ENCODE measurements at places on chromosomes 7 and 10.
A peak's percentile ranks its signal among the peaks of the same experiment; 100 is the strongest.

DNA sequence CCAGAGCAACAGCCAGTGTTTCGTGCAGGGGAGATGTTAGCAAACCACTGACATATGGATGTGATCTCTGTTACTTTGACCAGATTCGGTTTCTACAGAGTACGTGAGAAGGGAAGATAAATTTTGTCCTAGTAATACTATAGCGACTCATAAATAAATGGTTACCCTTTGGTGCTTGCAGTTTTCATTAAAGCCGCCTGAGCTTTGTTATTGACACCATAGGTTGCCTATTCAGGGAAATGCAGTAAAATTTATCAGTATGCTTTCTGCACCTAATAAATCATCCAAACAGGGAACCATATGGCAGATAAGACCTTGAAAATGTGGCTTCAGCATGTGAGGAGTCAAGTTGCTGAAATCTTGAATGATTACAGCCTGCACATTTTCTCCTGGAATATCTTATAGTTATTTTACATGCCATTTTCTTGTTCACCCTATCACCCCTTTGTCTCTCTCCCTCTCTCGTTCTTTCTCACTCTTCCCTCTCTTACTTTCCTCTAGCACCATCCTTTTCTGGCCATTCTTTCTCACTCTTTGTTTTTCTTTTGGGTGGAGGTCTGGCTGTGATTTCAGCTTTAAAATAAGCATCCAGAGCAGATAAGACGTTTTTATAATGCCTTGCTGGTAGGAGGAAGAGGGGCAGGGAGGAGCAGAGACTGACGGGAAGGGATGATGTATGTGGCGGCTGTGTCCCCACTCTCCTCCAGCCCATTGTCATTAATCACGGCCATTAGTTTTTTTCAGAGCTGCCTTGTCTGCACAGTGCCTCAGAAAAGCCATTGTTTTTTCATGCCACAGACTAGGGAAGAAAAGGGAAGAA, 182.5 kb downstream of the LRMDA start:
- DNase-seq: no peak

DNA sequence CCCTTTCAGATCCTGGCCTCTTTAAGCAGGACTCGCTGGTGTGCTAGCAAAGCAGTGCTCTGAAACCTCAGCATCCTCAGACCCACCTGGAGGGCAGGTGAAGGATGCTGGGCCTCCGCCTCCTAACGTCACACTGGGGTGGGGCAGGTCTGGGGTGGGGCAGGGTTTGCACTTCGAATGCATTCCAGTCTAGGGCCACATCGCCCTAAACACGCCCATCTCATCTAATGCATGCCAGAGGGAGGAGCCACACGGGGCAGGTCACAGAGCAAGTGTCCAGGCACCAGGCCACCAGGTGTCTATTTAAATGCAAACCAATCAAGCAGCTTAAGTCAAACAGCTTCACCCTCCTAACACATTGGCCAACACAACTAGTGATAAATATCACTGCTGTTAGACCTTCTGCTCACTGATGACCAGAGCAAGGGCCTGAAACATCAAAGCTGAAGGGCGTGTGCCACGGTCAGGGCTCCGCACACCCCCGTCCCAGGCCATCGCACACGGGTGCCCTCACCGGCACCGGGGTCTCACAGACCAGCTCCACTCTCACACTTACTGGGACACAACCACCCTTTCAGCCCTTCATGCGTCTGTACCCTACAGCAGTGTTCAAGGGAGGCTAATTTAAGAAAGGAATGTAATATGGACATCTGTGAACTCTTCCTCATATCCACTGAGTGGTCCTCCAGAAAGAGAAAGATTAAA, 47.1 kb downstream of the DIP2C start:
- no peak for DNase-seq

DNA sequence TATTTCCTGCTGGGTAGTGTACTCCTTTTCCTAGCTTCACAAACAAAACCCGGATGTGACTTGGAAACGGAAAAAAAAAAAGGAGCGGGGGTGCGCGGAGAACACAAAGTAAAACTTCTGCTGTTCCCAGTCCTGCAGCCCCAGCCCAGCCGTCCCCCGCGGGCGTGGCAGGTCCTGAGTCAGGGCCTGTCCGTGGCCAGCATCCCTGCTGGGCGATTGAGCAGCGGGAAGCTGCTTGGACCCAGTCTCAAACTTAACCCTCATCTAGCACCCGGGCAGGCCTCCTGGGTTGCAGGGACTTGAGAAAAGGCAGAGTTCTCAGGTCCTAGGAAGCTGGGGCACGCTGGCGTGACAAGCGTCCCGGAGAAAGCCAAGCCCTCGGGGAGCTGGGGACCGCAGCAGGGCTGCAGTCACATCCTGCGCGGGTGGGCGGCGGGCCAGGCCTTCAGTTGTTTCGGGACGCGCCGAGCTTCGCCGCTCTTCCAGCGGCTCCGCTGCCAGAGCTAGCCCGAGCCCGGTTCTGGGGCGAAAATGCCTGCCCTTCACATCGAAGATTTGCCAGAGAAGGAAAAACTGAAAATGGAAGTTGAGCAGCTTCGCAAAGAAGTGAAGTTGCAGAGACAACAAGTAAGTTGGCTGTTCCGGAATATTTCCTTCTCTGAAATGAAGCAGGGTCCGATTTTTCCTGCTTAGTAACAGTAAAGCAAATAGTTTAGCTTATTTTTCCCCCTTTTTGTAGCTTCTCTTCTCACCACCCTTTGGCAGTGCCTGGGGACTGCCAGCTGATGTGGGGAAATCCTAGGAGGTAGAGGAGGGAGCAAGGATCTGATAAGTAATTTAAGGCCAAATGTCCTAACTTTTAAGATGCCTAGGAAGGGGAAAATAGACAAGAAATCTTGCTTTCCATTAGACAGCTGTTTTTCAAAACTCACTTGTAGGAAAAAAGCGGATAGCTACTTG, at the start of gene GNG11:
Gene GNG11, plus strand, starts transcription at position 129 of the 960 bp plus-strand sequence. Its CDS starts 403 bp downstream, at position 532.
- peak; percentile 33 for DNase-seq

GRCh38 chr10:8275911-8276310, 221.4 kb downstream of the GATA3 start:
- no peak for DNase-seq

DNA sequence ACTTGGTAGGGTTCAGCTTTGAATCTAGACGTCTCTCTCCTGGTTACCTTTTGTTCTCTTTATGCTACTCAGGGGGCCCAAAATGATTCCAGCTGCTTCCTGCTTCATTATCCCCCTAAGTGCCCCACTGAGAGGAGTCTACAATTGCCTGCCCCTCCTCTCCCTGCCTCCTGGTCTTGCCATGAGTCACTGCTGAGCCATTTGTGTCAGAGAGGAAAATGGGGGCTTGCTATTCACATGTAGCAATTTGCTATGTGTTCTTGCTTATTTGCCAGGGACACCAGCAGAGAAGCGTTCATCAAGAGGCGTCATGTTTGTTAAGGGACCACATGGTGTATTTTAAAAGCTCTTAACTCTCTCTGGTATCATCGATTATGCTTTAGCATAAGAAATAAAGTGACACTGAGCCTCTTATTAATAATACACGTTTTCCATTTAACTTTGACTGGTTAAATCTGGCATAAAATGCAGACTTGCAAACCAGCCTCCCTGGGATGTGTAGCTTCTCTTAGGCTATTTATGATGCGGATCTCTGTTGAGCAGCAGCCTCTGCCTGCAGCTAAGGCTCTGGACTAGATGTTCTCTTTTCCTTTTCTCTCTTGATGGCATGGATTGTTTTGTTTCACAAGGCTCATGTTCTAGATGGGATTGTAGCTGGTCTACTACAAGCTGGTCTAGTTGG, 239.3 kb downstream of the AUTS2 start:
- DNase-seq: no peak

DNA sequence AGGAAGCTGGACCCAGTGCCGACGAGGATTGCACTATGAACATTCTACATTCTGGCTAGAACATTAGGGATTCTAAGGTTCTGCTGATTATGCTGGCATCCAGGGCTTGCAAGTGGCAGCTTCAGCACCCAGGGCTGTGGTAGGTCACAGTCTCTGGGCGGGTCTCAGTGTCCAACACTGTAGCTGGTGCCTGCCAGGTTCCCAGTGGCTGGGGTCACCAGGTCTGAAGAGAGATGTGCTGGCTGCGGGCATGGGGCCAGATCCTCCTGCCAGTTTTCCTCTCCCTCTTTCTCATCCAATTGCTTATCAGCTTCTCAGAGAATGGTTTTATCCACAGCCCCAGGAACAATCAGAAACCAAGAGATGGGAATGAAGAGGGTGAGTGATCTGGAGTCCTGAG, at the start of gene PTTG1IP2:
Gene PTTG1IP2, plus strand, starts transcription at position 86 of the 400 bp plus-strand sequence. Its CDS starts 148 bp downstream, at position 234.
- no peak for DNase-seq

DNA sequence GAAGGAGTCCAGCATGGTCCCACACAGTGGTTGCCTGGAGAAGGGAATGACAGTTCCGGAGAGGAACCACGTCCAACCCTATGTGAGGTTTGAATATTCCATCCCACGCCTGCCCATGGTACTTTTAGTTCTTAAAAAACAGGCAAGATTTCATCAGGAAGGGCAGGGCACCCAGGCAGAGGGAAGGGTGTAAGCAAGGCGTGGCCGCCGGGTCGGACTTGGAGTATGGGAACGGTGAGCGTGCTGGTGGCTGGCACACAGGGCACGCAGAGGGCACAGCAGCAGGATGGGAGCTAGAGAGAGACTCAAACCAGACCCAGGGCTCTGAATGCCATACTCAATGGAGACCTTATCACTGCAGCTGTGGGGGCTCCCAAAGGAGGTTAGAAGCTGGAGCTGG, 34.3 kb downstream of the FAM53B start:
- DNase-seq: no peak

DNA sequence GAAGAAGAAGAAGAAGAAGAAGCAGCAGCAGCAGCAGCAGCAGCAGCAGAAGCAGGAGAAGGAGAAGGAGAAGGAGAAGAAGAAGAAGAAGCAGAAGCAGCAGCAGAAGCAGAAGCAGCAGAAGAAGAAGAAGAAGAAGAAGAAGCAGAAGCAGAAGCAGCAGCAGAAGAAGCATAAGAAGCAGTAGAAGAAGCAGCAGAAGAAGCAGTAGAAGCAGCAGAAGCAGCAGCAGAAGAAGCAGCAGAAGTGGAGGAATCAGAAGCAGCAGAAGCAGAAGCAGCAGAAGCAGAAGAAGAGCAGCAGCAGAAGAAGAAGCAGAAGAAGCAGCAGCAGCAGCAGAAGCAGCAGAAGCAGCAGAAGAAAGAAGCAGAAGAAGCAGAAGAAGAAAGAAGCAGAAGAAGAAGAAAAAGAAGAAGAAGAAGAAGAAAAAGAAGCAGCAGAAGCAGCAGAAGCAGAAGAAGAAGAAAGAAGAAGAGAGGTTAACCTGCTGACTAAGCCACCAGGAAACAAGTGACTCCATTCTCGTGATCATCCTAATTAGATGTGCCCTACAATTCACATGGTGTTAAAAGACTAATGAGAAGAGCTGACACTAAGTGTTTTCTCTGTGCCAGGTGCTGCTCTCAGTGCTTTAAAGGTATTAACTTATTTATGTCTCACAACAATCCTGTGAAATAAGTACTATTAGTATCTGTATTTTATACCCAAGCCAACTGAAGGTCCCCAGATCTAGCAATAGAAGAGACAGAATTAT, 11.6 kb downstream of the CDNF start:
- no peak for DNase-seq

DNA sequence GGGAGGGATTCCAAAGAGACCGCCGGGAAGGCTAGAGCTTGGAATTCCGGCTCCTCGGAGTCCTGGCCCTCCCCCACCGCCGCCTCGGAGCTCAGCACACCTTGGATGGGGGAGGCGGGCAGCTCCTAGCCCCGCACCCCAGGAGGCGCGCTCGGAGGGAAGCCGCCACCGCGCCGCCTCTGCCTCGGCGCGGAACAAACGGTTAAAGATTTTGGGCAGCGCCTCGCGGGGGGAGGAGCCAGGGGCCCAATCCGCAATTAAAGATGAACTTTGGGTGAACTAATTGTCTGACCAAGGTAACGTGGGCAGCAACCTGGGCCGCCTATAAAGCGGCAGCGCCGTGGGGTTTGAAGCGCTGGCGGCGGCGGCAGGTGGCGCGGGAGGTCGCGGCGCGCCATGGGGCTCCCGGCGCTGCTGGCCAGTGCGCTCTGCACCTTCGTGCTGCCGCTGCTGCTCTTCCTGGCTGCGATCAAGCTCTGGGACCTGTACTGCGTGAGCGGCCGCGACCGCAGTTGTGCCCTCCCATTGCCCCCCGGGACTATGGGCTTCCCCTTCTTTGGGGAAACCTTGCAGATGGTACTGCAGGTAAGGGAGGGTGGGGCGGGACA, at the start of gene CYP26A1:
Gene CYP26A1, plus strand, starts transcription at position 355 of the 608 bp plus-strand sequence. Its CDS starts 42 bp downstream, at position 397.
- DNase-seq: no peak

DNA sequence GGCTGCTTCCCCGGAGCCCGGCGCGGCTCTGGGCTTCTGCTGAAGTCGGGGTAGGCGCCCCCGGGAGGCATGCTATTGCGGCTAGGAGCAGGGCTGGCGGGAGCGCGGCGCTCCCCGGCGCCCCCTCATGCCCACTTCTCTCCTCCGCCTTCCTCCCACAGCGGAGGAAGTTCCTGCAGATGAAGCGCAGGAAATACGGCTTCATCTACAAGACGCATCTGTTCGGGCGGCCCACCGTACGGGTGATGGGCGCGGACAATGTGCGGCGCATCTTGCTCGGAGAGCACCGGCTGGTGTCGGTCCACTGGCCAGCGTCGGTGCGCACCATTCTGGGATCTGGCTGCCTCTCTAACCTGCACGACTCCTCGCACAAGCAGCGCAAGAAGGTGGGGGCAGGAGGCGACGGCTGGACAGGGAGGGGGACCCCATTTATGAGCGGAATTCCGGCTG, 479 bp downstream of the CYP26A1 start:
- no peak for DNase-seq

DNA sequence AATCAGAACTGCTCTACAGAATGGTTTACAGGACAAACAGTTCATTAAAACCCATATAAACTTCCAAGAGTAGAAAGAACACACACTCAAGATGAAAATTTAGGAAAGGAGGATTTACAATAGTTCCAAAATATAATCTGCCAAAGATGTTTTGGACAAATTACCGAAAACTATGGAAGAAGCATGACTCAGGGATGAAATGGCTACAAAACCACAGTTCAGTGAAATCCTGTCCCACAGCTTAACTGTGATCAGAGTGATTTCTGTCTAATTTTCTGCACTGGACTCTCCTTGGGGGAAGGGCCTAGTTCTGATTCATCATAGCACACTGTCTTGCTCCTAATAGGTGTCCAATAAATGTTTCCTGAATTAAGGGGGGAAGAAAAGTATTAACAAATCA, 82.2 kb downstream of the HIPK2 start:
- no peak for DNase-seq

- no peak for DNase-seq
Observed at GRCh38 chr10:77261146-77261545, 376.5 kb downstream of the KCNMA1 start.

- no peak for DNase-seq
Observed at GRCh38 chr10:29202386-29202940, 86.4 kb upstream of the LYZL1 start.
